EL (cell line): ENCODE measurements at places on chromosomes 16 and 17.

DNA sequence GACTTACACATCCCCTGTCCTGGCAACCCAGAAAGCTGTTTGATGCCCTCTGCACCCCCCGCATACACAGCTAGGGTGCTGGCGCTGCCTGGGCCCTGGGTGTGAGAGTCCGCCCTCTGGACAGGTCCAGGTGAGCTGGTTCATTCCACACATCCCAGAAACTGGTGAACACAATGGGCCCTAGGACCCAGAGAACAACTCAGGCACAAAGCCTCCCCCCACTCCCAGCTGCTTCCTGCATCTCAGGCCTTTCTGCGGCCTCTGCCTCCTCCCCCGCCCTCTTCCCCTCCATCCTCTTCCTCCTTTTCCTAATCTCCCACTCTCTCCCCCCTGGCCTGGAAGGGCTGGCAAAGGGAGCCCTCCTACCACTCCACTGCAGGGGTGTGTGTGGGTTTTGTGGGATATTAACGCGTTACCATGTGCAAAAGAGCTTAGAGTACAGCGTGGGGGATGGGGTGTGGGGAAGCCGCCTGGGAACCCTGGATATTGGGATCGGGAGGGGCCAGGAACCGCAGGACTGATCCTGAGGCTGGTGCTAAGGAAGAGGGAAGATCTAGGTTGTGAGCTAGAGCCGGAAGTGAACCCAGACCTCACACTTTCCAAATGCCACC, 1.6 kb upstream of the PPP1R9B start:
- peak; percentile 93 for DNase-seq

- DNase-seq = no peak
Observed at GRCh38 chr16:69672998-69673713, 53.2 kb downstream of the NQO1 start.

DNA sequence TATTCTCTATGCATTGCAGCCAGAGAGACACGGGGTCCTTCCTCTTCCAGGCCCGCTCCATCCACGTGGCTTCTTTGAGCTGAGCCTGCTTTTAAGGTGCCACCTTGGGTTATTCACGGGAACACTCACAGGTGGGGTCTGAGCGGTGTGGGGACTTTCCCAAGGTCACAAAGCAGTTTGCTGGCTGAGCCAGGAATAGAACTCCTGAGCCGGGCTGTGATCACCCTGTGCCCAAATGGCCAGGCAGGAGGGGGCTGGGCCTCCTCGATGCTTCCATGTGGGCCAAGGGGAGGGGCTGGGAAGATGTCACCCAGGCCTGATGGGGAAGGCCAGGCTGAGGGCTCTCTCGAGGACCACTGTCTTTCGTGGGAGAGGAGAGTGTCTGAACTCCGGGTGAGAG, 13.0 kb upstream of the GSE1 start:
- no peak for DNase-seq

DNA sequence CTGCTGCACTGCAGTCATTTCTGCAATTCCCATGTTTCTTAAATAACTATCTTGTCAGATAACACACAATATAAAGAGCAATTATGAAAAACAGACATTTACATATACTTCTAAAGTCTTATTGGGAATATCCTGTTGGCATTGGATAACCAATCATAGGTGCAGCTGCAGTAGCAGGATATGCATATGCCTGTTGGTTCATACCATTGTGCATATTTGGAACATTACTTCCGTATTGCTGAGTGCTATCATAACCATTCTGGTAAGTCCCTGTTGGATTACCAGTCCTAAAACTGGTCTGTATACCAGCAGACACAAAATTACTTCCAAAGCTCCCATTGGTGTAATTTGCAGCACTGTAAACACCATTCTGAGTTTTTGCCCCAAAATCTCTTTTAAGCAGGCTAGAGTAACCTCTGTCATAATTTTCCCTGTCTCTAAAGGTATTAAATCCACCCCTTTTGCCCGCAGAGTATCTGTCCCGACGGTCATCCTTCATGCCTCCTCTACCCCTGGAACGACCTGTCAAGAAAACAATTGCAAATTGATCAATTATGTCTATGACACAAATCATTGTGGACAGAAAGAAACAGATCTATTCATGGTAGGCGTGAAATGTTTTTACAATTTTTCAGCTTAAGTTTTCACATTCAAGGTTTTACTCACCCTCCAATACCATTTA, 3.1 kb upstream of the POLG2 start:
- peak; percentile 44 for DNase-seq

- DNase-seq = peak; percentile 79
Observed at GRCh38 chr17:80873307-80873951, 118.2 kb upstream of the CHMP6 start.

DNA sequence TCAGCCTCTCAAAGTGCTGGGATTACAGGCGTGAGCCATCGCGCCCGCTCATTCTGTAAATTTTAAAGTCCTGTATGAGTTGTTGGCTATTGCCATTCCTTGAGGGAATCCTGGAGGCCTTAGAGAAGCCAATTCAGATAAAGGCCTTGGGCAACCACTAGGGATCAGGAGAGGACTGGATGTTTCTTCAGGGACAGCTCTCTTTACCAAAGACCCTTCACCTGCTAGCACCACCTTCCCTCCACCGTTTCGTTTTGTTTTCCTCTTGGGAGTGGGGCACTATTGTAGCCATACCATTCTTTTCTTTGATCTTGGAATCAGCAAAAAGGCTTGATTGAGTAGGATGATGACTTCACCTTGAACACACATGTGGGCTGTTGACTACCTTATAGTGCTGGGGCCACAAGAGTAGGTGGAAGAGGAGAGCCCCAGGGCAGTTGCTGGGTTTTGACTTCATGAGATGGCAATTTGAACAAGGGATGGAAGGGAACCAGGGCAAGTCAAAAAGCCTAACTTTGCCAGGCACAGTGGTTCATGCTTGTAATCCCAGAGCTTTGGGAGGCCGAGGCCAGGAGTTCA, 7.0 kb upstream of the ANKRD40CL start:
- DNase-seq = no peak

DNA sequence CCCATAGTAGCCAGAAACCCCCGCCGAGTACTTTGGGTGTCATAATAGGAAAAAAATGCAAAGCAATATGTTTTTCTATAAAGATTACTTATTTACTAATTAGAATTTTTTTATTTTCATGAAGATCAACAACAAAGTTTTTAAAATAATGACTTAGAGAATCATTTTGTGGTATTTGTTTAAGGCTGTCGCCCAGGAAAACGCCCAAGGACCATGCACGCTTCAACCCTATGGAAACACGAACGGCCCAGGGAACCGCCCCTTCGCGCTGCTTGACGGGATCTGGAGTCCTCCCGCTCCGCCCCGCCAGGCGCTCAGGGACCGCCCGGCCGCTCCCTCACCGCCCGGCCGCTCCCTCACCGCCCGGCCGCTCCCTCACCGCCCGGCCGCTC, 408 bp upstream of the KPNA2 start:
- no peak for DNase-seq

- DNase-seq = no peak
Observed at GRCh38 chr17:13647543-13648021, 45.9 kb upstream of the HS3ST3A1 start.

GRCh38 chr17:35069311-35069710, 5.8 kb upstream of the RFFL start:
- DNase-seq = peak; percentile 25

- DNase-seq = no peak
Observed at GRCh38 chr16:30775131-30775391, 11.9 kb downstream of the ZNF629 start.

GRCh38 chr17:19345067-19345460, 17.5 kb downstream of the B9D1 start:
- DNase-seq = no peak

GRCh38 chr17:31697838-31698237, 161.2 kb downstream of the COPRS start:
- DNase-seq = no peak

DNA sequence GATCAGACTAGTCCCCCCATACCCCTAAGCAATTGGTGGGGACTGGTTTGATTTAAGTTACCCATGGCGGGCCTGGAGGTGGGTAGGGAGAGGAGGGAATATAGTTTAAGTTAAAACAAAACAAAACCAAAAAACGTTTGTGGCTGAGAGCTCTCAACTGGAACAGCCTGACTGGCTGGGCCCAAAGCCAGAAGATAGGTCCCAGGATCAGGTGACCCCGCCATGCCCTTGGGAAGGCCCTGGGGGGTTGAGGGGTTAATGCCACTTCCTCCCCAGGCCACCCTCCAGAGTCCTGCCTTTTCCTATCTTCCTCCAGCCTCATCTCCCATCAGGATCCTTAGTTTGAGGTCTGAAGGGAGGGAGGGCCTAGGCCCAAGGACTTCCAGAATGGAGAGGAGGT, 82.3 kb upstream of the LHX1 start:
- DNase-seq = no peak

- DNase-seq = peak; percentile 41
Observed at GRCh38 chr17:64638552-64639203, 23.4 kb downstream of the SMURF2 start.

- DNase-seq = no peak
Observed at GRCh38 chr16:7303052-7303610, 29.5 kb upstream of the RBFOX1 start.

DNA sequence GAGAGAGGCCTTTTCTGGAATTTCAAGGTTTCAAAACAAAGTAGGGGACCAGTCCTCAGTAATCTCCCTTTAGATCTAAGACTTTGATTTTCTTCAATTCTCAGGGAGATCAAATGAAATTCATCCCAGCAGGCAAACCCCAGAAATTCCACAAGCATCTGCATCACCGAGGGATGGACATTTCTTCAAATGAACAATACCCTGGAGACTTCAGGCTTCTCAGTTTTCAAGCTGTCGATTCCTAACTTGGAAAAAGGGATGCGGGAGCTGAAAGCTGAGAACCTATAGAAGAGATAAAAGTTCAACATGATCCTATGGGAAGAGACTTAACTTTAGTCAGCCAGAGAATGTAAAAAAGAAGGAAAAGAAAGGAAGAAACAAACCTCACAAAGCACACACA, 296.9 kb upstream of the CDH5 start:
- no peak for DNase-seq

DNA sequence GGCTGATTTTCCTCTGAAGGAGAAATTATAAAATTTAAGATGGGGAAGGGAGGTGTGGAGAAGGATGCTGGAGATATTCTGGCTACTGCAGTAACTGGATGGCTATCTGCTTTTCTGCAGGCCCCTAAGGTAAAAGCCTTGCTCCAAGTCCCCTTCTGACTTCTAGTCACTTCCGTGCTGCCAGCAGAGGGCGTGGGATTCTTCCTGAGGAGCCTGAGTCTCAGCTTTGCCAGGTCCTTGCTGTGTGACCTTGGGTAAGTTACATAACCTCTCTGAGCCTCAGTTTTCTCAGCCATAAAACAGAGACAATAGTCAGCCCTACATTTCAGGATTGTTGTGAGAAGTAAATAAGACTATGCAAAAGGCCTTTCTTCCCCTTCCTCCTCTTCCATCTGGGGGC, 24.3 kb upstream of the TMEM220 start:
- peak; percentile 26 for DNase-seq

- no peak for DNase-seq
Observed at GRCh38 chr17:82215095-82215971, 2.7 kb upstream of the CCDC57 start.

DNA sequence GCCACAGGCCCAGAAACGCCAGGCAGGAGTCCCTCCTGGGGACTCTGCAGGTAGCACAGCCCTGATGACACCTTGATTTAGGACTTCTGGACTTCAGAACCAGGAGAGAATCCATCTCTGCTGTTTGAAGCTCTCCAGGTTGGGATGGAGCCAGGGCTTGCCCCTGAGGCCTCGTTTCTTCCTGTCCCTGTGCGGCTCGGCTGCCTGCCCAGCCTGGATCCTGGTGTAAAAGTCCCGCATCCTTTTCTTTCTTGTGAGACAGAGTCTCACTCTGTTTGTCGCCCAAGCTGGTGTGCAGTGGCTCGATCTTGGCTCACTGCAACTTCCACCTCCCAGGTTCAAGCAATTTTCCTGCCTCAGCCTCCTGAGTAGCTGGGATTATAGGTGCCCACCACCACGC, 17.9 kb upstream of the CBX4 start:
- no peak for DNase-seq
